ENCODE measurements at places on chromosomes 16 and 17. TPM values are rescaled to one million over a fixed set of nuclear protein-coding genes. Genes with fewer than 3 reads are reported as not detected.

Gene PDILT
- total RNA-seq = not detected

DNA sequence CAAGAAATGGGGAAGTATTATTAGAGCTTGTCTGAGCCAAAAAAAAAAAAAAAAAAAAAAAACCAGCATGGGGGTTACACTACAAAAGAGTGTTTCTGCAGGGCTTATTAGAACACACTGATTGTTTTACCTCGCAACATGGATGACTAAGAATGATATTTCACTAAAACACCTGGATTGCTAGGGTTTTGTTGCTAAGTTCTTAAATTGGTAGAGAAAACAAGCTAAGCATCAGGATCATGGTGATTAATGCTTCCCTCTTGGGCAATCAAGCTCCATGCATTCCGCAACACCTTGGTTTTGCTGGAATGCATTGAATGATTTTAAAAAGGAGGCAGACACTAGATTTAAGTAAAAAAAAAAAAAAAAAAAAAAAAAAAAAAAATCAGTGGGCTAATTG is 931.4 kb upstream of the CDH8 start:
- DNase-seq = no peak

- peak; percentile 30 for DNase-seq
Measured at GRCh38 chr17:77613627-77614026, 344.9 kb upstream of the TNRC6C start.

GRCh38 chr17:1573932-1574696 is 11.5 kb upstream of the PITPNA start:
- peak; percentile 98 for DNase-seq

- DNase-seq = peak; percentile 90
Measured at GRCh38 chr16:88264641-88265285, 118.0 kb upstream of the ZNF469 start.

GRCh38 chr16:2919511-2920255 is 8.0 kb downstream of the FLYWCH1 start:
- DNase-seq = peak; percentile 85

GRCh38 chr17:77596491-77597417 is 361.7 kb upstream of the TNRC6C start:
- DNase-seq = no peak

- DNase-seq = peak; percentile 90
Measured at GRCh38 chr16:84925092-84925772, 86.1 kb downstream of the ZDHHC7 start.

Gene SDK2
- 4.1 TPM for total RNA-seq

Gene KRT25
- total RNA-seq = not detected

GRCh38 chr17:71176928-71177443 is 943.8 kb upstream of the SOX9 start:
- DNase-seq = no peak

Gene CCL2
- total RNA-seq = 23.8 TPM

Gene KRTAP2-1
- total RNA-seq = not detected
